Calu3 (cell line): ENCODE measurements at places on chromosomes 11 and 22.

- H3K36me3 ChIP-seq: peaks cover 49% of the 10 kb centered on the region
- peaks cover 39% of the 10 kb centered on the region for H3K4me1 ChIP-seq
- peak overlapping the region; percentile 97 for H3K27ac ChIP-seq
- H3K4me3 ChIP-seq: peak overlapping the region; percentile 95
These were observed 2.5 kb downstream of the MAML2 start for GRCh38 chr11:96340555-96340885.

GRCh38 chr22:35961480-35962295 lies 66.9 kb downstream of the RBFOX2 start:
- peak; percentile 6 for DNase-seq
- peaks cover 26% of the 10 kb centered on the region for H3K4me1 ChIP-seq
- H3K36me3 ChIP-seq: no peaks in the 10 kb centered on the region

GRCh38 chr22:49112176-49112575 lies 715.5 kb downstream of the BRD1 start:
- no peak overlapping the region for H3K27ac ChIP-seq
- H3K27me3 ChIP-seq: no peaks in the 10 kb centered on the region
- H3K4me3 ChIP-seq: no peak overlapping the region
- no peak for DNase-seq
- H3K4me1 ChIP-seq: no peaks in the 10 kb centered on the region

GRCh38 chr22:23192558-23192957 lies 12.2 kb downstream of the BCR start:
- peaks cover 22% of the 10 kb centered on the region for H3K36me3 ChIP-seq
- H3K4me3 ChIP-seq: no peak overlapping the region
- H3K27ac ChIP-seq: no peak overlapping the region
- H3K27me3 ChIP-seq: no peaks in the 10 kb centered on the region
- DNase-seq: no peak
